ENCODE measurements at places on chromosomes 4 and X. TPM values are rescaled to one million over a fixed set of nuclear protein-coding genes. Genes with fewer than 3 reads are reported as not detected.

DNA sequence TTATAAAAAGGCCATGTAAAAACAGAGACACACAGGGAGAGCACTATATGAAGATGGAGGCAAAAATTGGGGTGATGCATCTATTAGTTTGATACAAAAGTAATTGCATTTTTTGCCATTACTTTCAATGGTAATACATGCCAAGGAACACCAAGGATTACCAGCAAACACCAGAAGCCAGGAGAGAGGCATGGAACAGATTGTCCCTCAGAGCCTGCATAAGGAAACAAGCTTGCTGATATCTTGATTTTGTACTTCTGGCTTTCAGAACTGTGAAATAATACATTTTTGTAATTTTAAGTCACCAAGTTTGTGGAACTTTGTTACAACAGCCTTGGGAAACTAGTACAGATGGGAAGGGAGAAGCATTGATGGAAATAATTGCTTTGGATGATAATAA lies 45.6 kb upstream of the BOD1L1 start:
- no peak for DNase-seq

GRCh38 chr4:173432430-173432829 lies 33.5 kb upstream of the SCRG1 start:
- no peak for DNase-seq

DNA sequence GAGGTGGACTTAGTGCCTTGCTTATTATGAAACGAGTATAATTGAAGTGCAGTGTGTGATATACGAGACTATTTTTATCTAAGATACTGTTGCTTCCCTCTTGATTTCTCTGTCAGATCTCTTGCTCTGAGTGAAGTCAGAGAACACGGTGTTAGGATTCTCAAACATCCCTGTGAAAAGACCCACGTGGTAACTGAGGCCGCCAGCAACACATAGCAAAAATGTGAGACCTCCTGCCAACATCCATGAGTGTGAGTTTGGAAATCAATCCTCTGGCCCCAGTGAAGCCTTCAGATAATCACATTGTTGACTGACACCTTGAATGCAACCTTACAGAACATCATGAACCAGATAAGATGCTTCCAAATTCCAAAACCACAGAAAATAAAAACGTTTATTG lies 954.4 kb downstream of the FAT4 start:
- DNase-seq = peak; percentile 43

Gene MAMLD1
- polyA plus RNA-seq = 1.9 TPM

DNA sequence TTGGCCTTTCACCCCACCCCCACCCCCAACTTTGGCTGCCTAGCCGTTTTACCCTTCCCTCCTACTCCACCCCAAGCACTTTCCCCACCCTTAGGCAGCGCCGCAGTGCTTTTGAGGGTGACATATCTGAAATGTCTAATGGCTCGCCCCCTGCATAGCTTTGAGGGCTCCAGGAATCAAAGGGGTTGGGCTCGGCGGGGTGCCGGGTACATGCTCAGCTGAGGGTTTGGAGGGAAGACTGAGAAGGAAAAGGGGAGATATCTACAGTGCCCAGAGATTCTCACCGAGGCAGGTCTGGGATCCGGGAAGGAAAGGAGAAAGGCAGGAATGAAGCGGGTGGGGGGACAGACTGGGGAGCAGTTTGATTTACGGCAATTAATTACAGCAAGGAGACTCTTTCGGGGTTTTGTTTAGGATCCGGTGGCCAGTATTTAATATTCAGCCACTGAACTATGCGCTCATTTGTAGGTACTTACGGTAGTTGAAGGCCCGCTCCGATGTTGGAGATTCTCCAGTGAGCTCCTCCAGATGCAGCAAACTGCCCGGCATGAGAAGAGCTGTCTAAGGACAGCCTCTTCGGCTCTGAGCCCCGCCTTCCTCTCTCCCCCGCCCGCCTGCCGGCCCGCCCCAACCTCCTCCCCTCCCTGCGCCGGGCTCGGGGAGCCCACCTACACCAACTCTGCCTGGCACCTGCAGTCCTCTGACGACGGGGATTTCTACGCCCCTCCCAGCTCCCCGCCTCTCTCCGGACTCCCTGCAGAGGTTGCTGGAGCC lies at the start of gene IGSF1:
IGSF1 (minus strand) TSS at position 569 of the 774 bp plus-strand sequence. CDS start 2,632 bp downstream, outside the sequence.
- peak; percentile 73 for DNase-seq

GRCh38 chr4:23033796-23034195 lies 341.1 kb downstream of the GBA3 start:
- DNase-seq = no peak

DNA sequence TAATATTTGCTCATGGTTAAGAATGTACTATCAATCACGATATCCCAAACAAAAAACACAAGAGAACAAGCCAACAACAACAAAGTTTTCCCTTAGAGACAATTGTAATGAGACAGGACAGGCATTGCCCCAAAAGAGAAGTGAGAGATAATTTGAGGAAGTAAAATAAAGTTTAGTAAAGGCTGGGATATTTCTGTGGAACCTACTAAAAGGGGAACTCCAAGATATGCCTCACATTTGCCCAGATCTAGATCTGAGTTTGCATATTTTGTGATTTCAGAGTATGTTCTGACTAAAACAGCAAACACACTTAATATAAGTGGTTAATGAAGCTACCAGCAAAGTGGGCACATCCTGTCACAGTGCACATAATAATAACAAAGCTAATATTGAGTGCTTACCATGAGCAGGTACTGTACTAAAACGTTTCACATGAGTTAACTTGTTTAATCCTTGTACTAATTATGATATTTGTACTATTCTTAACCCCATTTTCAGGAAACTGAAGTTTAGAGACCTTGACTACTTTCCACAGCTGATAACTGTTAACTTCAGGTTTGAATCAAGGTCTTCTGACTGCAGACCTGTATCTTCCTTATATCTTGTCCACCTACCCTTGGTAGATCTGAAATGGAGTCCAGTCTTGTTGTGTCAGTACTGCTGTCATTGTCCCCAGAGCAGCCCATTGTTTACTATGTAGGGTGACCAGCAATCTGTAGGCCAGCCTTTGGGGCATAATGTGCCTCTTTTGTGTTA lies 26.0 kb upstream of the BMP2K start:
- DNase-seq = peak; percentile 7

Gene MAGEA6
- polyA plus RNA-seq = not detected

DNA sequence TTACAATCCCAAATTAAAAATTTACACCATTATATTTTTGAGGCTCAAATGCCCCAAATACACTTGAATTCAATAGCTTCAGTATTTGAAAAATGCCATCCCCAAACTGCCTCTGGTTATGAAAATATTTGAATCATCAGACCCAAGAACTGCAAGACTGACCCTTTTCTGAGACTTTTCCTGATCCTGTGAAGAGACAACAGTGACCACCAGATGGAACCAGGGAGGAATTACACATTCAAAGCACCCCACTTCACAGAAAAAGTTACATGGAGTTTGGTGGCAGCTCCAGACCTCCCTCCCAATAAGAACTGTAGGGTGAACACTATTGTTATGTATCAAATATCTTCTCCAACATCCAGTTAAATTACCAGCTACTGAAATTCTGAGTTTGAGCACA lies 44.0 kb upstream of the SCD5 start:
- DNase-seq = peak; percentile 10

GRCh38 chr4:3332498-3332897 lies 39.7 kb downstream of the RGS12 start:
- DNase-seq = no peak

Gene ATP1B4
- not detected for polyA plus RNA-seq

DNA sequence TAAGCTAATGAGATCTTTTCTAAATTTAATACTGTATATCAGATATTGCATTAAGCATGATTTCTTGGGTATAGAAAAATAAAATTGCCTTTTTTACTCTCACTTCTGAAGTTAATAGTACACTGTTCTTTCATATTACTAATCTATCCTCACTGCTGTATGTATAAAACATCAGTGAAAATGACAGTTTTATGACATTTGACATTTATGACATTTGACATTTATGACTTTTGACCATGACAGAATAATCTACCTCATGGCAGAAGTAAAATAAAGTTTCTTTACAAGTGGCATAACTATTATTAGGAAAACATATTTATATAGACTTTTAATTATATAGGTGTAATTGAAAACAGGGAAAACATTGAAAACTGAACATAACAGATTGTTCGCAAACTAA lies 13.3 kb downstream of the GRID2 start:
- no peak for DNase-seq

DNA sequence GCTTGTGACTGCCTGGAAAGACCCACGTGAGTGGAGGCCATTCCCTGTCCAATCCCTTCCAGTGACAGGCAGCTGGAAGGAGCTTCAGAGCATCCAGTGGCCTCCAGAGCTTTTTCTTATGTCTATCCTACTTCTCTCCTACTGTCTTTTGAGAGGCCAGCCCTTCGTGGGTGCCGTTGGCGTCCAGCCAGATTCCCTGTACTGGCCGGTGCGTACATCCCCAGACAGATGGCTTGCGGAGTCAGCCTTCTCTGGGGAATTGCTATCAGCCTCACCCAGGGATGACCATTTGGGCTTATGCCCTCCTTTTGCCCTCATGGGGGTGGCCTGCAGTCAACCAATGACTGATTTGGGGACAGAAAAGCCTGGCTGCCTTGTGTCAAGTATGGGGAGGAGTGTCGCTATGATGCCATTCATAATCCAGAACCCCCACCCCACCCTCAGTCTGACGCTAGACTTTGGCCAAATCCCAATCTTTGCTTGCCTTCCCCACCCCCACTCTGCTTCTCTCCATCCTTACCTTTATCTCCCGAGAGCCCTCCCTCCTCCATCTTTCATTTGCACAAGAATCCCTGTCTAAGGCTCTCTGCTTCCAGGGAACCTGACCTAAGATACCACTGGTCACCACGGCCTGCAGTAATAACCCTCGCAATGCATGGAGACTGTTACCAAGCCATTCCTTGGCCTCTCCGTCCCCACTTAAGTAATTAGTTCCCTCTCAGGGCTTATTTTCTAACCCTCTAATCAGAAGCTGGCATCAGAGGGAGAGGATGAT lies 150.3 kb upstream of the BCOR start:
- DNase-seq = no peak

Gene EDA
- polyA plus RNA-seq = 1.5 TPM

Gene CHRNA9
- not detected for polyA plus RNA-seq

Gene ODAPH
- polyA plus RNA-seq = 0.10 TPM

Gene ZIC3
- polyA plus RNA-seq = not detected

- DNase-seq = no peak
Observed at GRCh38 chrX:30302956-30303355, 6.2 kb downstream of the NR0B1 start.

- no peak for DNase-seq
Observed at GRCh38 chr4:76787898-76788297, 110.0 kb downstream of the SOWAHB start.

Gene CABS1
- not detected for polyA plus RNA-seq

- peak; percentile 38 for DNase-seq
Observed at GRCh38 chrX:129754056-129755024, 15.6 kb downstream of the XPNPEP2 start.

GRCh38 chr4:6873792-6874461 lies 35.7 kb upstream of the TBC1D14 start:
- DNase-seq = peak; percentile 63

DNA sequence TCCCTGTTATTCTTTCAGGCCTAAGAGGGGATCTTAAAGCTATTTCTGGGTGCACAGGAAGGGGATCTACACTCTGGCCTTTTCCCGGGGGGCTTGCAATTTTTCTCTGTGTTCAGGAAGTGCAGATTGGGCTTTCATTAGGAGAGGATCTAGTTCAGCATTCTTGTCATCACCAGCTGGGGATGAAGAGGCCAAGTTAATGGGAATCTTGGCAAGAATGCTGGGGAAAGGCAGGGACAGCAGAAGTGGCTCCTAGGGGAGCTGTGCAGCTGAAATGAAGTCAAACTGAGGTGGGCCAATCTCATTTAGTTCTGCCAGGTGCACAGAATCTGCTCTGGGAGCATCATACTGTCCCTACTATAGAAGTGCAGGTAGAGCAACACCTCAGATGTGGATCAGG lies 40.9 kb upstream of the ESX1 start:
- DNase-seq = no peak

Gene MAGEA11
- polyA plus RNA-seq = not detected

- no peak for DNase-seq
Observed at GRCh38 chr4:61984260-61984909, 784.3 kb downstream of the ADGRL3 start.

Gene RTL5
- polyA plus RNA-seq = 2.8 TPM

- DNase-seq = no peak
Observed at GRCh38 chrX:143081231-143081630, 55.5 kb downstream of the SPANXN4 start.

DNA sequence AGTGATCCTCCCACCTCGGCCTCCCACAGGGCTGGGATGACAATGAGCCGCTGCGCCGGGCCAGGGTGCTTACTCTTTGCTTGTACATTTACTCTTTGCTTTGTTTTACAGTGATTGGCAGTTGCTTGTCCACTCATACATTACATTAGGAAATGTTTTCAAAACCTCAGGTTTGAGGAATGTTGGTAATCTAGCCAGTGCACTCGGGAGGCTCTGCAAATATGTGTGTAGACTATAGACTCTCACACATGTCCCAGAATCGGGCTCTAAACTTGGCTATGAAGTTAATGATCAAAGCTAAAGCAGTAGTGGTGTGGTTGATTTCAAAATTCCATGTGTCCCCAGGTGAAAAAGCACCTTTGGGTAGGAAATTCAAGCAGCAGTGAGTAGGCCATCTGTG lies 20.5 kb downstream of the TRMT44 start:
- no peak for DNase-seq

Gene JCHAIN
- polyA plus RNA-seq = 91.8 TPM
